ENCODE measurements at places on chromosomes 16 and 17.

DNA sequence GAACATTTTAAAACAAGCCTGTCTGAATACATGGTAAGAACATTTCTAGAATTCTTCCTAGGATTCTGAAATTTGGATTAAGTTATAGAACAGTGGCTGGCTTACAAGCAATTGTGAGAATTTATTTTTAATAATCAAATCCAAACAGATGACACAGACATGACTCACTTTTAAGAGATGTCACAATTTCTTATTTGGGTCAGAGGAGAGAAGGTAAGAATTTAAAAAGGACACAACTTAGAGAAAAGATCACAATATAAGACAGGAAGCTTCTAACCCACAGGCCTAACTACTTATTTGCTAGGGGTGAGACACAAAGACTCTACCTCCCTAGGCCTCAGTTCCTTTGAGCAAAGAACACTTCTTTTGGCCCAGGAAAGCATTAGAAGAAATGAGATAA, 32.7 kb downstream of the ZZEF1 start:
- peak; percentile 64 for DNase-seq

GRCh38 chr17:79007504-79008381, 1.8 kb downstream of the CANT1 start:
- no peak for DNase-seq

DNA sequence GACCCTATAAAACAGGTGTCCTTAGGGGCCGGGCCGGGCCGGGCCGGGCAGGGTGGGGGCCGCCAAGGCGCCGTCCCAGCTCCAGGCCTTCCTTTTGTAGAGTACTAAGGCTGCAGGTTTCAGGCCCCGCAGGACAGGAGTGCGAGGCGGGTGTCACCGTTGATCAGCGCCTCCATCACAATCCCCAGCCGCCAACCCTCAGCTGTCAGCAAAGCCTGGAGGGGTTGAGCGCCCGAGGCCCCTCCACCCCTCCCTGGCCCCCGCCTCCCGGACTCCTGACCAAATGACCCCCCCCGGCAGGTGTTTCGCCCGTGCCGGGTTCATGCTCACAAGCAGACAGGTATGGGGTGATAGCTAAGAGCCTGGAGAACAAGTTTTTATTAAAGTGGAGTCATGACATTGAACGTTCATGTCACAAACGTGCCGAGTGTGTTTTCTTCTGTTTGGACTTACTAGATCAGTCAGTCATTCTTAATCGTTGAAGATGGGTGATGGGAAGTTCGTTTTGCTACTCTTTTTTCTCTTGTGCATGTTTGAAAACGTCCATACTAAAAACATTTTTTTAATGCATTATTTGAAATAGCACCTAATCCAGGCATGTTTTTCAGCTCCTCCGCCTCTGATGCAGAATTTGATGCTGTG, 534 bp downstream of the ARL2BP start:
- peak; percentile 54 for DNase-seq

- no peak for DNase-seq
These were observed 9.0 kb upstream of the DRC7 start for GRCh38 chr16:57685633-57686032.

GRCh38 chr17:68195667-68196393, 52.0 kb upstream of the AMZ2 start:
- no peak for DNase-seq

DNA sequence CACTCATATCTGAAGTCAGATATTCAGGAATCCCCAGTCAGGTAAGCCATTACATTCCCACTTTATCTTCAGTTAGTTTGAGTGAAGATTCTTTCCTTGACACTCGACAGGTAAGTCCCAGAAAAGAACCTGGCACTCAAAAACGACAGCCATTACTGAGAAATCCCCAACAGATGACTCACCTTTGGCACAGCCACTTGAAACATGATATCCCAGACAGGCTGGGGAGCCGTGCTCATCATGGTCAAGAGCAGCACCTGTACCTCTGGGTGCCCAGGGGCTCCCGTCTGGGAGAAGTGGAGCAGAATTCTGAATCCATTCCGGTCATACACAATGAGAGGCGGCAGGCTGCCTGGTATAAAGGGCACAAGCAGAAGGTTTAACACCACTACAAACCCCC, 16.8 kb upstream of the COG7 start:
- DNase-seq, result peak; percentile 22

DNA sequence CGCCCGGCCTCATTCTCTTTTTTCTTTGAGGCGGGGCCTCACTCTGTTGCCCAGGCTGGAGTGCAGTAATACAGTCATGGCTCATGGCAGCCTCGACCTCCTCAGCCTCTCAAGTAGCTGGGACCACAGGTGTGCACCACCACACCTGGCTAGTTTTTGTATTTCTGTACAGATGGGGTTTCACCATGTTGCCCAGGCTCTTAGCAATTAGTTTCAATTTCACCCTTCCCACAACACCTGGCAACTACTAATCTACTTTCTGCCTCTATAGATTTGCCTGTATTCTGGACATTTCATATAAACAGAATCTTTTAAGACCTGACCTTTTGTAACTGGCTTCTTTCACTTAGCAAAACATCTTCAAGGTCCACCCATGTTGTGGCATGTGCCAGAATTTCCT, 8.0 kb upstream of the NT5M start:
- no peak for DNase-seq

- DNase-seq, result no peak
These were observed 9.3 kb downstream of the CA7 start for GRCh38 chr16:66853261-66854139.

- DNase-seq, result no peak
These were observed 19.7 kb downstream of the ESRP2 start for GRCh38 chr16:68216240-68216639.

- no peak for DNase-seq
These were observed 93.9 kb downstream of the CEP112 start for GRCh38 chr17:66098040-66098439.

GRCh38 chr16:11250091-11250785, 5.8 kb downstream of the SOCS1 start:
- no peak for DNase-seq

DNA sequence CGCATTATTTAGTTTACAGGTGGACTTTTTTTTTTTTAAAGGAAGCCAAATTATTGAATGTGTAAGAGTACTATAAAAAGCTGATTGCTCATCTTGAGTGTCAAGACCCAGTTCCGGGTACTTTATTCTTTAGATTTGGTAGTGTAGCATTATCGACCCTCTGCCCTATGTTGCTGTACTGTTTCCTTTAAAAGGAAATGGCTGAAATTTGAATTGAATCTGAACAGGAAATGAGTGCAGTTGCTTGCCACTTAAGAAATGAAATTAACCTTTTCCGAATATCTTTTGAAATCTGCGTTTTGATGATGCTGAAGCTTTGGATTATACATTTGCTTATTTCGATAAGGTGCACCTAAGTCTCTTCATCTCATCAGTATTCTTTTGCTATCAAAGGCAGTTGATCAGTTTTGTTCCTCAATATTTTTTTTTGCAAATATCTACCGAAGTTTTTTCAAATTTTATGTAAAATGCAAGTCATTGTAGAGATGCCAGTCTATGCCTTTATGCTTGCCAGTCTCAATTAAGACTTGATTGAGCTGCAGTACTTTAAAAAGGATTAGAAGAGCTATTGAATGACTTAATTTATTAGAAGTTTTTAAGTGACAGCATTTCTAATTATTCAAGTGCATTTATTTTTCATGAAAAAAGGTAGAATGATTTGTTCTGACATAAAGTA, 1.8 kb downstream of the GGNBP2 start:
- no peak for DNase-seq

DNA sequence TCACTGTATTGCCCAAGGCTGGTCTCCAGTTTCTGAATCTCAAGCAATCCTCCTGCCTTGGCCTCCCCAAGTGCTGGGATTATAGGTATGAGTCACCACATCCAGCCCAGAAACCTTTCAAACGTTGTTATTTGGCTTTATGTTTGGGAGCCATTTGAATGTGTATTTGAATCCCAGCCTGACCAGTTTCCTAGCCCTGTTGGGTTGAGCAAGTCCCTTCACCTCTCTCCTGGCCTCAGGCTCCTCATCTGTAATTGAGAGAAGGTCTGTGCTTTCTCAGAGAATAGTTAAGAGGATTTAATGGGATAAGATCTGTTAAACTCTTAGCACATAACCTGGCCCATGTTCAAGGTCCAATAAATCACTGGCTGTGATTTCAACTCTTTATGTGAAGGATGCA, 385.8 kb upstream of the RBFOX1 start:
- DNase-seq, result no peak

- DNase-seq, result no peak
These were observed 4.0 kb upstream of the SMTNL2 start for GRCh38 chr17:4580291-4580690.
